ENCODE measurements at places on chromosomes 2 and 18. TPM values are rescaled to one million over a fixed set of nuclear protein-coding genes. Genes with fewer than 3 reads are reported as not detected.

The RAB27B gene
- total RNA-seq, result 27.6 TPM

The CCDC68 gene
- total RNA-seq, result 1.3 TPM

The EEF1B2 gene
- 572 TPM for total RNA-seq

The LIMS4 gene
- total RNA-seq, result 0.76 TPM

The DNAJC5G gene
- not detected for total RNA-seq

The RGPD5 gene
- 61.6 TPM for total RNA-seq

The IL1RN gene
- not detected for total RNA-seq

The TXNDC2 gene
- total RNA-seq, result not detected

The CLEC4F gene
- total RNA-seq, result not detected

The MC5R gene
- not detected for total RNA-seq

The GCKR gene
- 0.78 TPM for total RNA-seq

The IL37 gene
- total RNA-seq, result not detected

The POMC gene
- 1.0 TPM for total RNA-seq

The CRACDL gene
- total RNA-seq, result under 0.01 TPM

The DLX1 gene
- total RNA-seq, result not detected

The ANKRD23 gene
- total RNA-seq, result 3.0 TPM

All from articular chondrocyte of knee joint (primary cell).